ENCODE measurements at places on chromosomes 5 and 9. TPM values are rescaled to one million over a fixed set of nuclear protein-coding genes. Genes with fewer than 3 reads are reported as not detected.
A peak's percentile ranks its signal among the peaks of the same experiment; 100 is the strongest.

S100Z gene
- not detected for total RNA-seq

CEL gene
- total RNA-seq, result 0.22 TPM

PCA3 gene
- total RNA-seq, result not detected

ATG12 gene
- total RNA-seq, result 70.2 TPM

GLDC gene
- 0.11 TPM for total RNA-seq

CSF1R gene
- 0.63 TPM for total RNA-seq

SLCO4C1 gene
- total RNA-seq, result not detected

NUDCD2 gene
- total RNA-seq, result 4.9 TPM

ORM2 gene
- not detected for total RNA-seq

GRCh38 chr5:172543484-172544298 lies 89.4 kb upstream of the SH3PXD2B start:
- DNase-seq, result no peak

- peak; percentile 92 for DNase-seq
Observed at GRCh38 chr5:151092762-151093161, 11.9 kb upstream of the TNIP1 start.

DNA sequence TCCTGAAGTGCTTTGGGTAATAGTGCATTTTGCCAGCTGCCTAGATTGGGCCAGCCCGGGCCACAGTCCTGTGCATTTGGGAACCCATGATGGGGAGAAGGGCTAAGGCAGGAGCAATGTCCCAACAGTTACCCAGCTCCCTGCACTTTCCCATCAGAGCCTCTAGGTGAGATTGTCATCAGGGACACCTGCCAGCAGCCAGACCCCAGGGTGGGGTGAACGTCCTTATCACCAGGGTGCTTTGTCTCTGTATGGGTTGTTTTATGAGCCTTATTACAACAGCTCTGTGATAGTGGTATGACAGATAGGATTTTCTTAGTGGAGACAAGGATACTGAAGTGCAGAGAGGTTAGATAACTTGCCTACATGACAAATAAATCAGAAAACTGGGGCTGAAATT lies 365.7 kb downstream of the OSTF1 start:
- no peak for DNase-seq

DNA sequence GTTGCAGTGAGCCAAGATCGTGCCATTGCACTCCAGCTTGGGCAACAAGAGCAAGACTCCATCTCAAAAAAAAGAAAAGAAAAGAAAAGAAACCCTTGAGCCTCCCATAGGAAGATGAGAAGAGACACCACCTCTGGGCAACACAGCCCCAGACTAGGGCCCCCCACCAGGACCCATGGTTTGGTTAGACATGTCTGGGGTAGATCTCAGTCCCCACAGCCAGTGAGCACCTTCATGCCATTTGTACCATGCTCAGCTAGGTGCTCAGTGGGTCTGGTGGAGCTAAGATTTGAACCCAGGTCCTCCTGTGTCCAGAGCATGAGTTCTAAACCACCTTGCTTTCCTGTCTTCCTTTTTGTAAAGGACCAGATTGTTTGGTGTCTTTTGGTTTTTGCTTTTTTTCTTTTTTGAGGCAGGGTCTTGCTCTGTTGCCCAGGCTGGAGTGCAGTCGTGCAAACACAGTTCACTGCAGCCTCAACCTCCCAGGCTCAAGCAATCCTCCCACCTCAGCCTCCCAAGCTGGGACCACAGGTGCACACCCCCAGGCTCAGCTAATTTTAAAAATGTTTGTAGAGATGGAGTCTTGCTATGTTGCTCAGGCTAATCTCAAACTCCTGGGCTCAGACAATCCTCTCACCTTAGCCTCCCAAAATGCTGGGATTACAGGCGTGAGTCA lies 11.7 kb downstream of the OLFML2A start:
- DNase-seq, result no peak

DNA sequence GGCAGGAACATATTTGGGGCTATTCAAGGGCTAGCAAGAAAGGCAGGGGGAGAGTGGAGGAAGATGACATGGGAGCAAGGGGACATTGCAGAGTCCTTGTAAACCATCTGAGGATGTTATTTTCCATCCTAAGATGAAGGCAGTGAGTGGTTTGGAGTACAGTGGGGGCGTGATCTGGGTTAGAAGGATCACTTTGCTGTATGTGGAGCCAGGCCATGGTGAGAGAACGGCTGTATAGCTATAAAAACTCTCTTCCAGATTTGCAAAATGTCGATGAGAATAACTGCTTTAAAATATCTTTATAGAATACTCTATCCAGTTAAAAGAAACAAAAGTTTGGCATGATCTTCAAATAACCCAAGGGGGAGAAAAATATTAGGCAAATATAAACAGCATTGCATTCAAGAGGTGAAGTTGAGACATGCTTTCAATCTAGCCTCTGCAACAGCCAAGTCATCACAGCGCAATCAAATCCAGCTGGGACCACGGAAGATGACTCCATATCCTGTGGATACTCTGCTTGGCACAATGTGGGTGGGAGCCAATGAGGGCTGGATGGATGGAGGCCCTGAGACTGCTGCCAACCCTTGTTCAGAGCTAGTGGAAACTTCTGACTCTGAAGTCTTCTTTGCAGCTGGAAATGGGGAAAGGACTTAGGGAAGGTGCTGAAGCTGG lies 111.5 kb upstream of the BASP1 start:
- peak; percentile 98 for DNase-seq

DNA sequence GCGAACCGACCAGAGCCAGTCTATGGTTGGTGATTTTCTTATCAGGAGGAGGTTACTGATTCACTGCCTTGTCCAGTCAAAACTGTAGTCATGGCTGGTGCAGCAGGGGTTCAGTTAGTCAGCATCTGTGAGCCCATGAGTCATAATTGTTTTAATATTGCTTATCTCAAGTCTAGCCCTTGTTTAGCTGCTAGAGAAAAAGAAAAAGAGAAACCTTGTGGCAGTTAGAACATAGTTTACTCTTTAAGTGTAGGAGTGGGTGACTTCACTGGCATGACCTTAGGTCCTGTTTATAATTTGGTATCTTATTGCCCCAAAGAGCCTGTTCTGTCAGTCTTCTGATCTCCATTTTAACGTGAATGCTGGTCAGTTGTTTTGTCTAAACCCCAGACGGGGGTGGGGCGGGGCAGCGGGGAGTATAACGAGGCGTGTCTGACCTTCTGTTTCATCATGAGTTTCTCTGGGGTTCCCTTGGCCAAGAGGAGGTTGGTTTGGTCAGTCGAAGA lies 76.9 kb upstream of the NFIL3 start:
- DNase-seq, result peak; percentile 95

GRCh38 chr5:35803191-35803651 lies 53.5 kb upstream of the IL7R start:
- peak; percentile 87 for DNase-seq

GRCh38 chr5:157961896-157962590 lies 103.1 kb upstream of the CLINT1 start:
- peak; percentile 29 for DNase-seq

GRCh38 chr5:6359555-6360322 lies 18.6 kb downstream of the MED10 start:
- no peak for DNase-seq

GRCh38 chr9:121944711-121945191 lies 148.4 kb downstream of the TTLL11 start:
- peak; percentile 94 for DNase-seq

DNA sequence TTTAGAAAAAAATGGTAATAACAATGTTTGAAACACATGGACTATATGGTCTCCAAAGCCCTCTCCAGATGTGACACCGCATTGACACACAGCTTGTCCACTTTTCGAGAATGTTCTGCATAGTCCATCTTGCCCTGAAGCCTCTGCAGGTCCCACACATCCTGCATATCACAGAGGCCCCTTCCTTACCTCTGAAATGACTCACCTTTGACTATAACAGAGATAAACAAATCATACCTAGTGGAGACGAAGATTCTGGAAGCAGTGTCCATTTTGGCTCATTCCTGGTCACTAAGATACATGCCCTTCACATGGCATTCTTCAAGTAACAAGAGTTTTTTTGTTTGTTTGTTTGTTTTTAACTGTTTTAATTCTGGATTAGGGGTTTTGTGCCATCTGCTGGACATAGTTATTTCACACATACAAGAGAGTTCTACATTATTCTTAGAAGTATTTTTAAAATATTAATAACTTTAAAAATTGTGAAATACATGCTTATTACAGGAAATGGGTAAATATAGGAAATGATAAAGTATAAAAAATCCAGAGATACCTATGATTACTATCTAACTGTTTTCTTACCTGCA lies 5.1 kb downstream of the ARL14EPL start:
- peak; percentile 24 for DNase-seq

GRCh38 chr5:76990899-76991459 lies 38.1 kb downstream of the CRHBP start:
- peak; percentile 2 for DNase-seq

GRCh38 chr9:27436234-27436633 lies 87.9 kb upstream of the IFNK start:
- no peak for DNase-seq

GRCh38 chr5:40134883-40135520 lies 544.7 kb upstream of the PTGER4 start:
- no peak for DNase-seq

DNA sequence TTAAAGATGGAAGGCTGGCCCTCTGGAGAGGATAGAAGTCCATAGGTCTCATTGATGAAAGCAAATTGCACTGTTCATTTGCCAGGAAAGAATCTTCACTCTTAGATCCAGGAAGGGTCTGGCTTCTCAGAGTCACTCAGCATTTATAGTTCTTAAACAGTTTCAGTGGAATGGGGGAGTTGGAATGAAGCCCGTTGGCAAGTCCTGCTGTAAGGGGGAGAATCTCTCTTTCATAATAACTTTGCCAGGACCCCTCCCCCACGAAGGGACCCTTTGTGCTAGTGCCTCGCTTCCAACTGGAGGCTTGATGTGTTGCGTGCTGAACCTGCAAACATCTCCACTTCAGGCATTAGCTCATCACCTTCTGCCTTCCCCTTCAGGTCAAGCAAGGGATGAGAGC lies 57.1 kb downstream of the ENTREP1 start:
- no peak for DNase-seq

DNA sequence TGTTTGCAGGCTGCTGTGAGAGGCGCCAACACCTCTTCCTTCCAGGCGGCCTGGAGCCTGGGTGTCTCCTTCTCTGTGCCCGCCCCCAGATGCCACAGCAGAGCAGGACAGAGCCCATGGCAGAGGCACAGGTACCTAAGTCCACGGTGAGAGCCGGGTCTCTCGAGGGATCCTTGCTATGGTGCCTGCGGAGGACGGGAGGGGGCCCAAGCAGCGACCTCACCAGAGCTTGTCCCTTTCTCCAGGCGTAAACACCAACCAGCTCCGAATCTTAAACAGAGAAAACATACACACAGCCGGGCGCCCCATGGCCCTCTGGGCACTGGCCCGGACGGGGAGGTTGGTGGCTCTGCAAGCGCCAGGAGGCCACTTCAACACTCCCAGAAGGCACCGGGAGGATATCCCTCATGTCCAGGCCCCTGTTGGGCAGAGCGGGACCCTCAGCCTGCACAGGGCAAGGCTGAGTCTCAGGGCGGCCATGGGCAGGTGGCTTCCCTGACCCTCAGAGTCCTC lies 11.8 kb downstream of the CCDC187 start:
- DNase-seq, result no peak

- DNase-seq, result peak; percentile 58
Observed at GRCh38 chr9:109453210-109453842, 44.8 kb downstream of the PTPN3 start.

DNA sequence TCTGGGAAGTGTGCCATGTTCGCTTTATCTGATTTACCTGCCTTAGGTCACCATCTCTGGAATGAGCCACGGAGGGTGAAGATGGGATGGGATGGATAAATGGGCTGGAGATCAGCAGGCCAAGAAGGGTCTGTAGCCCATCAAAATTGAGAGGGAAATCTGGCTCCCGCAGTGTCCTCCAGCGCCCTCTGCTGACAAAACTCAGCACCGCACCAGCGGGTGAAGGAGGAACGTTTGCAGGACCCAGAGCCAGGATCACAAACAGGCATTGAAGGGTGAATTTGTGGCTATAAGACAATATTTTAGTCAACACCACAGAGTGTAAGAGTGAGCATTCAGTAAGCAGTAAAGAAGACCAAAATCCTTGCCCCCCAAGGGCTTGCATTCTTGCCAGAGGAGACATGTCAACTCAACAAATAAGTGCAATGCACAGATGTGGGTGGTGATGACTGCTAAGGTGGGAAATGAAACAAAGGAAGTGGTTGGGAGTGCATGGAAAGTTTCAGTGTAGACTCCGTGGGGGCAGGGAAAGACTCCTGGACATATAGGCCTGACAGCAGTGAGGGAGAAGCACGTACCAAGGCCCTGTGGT lies 124.4 kb downstream of the TENT4A start:
- DNase-seq, result no peak

GRCh38 chr5:149264439-149265067 lies 7.1 kb upstream of the AFAP1L1 start:
- peak; percentile 13 for DNase-seq

DNA sequence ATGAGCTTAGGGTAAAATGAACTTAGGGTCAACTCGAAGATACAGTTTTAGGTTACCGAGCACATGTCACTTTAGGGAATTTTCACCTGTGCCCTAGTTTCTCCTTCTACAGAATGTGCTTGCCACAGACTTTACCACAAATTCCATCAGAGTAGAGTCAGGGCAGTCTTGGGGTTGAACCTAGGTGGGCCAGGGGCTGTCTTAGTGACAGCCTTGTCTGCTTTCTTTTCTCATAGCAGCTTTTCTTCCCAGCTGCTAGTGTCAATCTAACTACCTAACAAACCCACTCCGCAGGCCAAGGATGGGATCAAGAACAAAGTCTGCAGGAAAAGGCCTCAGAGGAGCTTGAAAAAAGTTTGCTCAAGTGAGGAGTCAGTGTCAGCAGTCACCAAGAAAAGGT lies 458.1 kb upstream of the CDH18 start:
- DNase-seq, result no peak

DNA sequence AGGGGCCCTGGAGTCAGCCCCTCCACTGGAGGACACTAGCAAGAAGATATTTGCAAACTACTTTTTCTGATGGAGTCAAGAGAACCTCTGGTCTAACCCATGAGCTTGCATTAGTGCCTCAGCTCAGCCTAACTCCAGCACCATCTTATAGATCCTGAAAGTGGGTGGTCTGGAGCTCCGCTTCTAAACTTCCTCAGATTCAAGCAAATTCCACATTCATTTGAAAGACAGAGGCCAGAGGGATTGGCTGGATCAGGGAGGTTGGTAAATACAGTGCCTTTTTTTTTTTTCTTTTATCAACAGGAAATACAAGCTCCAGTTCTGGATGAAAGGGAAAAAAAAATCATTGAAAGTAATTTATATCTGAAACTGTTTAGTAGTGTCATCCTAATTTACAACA lies 99.9 kb downstream of the ENC1 start:
- DNase-seq, result no peak

- peak; percentile 67 for DNase-seq
Observed at GRCh38 chr5:15645381-15646160, 145.6 kb downstream of the FBXL7 start.

DNA sequence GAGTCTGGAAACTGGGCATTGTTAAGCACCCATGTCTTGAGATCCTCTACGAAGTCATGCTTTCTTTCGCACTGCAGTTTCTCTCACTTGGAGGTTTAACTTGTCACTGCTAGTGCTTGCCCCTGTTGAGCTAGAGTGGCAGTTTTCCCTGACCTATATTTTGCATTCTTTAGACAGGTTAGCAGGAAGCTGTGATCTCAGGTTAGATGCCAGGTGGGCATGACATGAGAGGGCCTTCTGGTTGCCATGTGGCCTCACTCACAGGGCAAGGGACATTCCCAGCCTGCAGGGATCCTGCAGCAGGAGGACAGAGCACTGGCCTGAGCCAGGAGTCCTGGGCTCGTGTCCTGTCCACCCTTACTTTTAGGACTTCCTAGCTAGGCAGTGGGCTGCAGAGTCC lies 28.6 kb downstream of the SLC36A1 start:
- no peak for DNase-seq

GRCh38 chr5:179292202-179292601 lies 53.1 kb downstream of the ADAMTS2 start:
- DNase-seq, result no peak

Data from GM23248 (cell line).